HS-5 (cell line): ENCODE measurements at places on chromosomes 4 and X.

- DNase-seq: no peak
Observed at GRCh38 chr4:102596532-102596931, 95.4 kb downstream of the NFKB1 start.

- DNase-seq: no peak
Observed at GRCh38 chr4:80386281-80386886, 50.9 kb downstream of the CFAP299 start.

GRCh38 chr4:86155766-86156165, 204.1 kb downstream of the MAPK10 start:
- DNase-seq: no peak

GRCh38 chr4:38514465-38515146, 149.4 kb upstream of the KLF3 start:
- DNase-seq: no peak

DNA sequence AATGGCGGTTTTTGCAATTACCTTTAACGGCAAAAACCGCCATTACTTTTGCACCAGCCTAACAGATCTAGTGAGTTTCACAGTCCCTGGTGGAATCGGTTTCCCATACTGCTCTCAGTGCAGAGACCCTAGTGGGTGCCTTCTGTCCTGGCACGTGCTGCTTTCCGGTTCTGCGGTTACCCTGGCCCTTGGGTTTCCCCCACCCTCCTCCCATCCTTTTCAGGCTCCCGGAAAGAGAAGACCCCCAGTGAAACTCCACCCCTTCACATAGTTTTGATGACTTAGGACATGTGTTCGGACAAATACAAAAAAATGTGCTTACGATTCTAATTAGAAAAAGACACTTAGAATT, 36.9 kb downstream of the NLGN3 start:
- DNase-seq: no peak

- peak; percentile 40 for DNase-seq
Observed at GRCh38 chr4:174553828-174554227, 31.5 kb upstream of the HPGD start.

DNA sequence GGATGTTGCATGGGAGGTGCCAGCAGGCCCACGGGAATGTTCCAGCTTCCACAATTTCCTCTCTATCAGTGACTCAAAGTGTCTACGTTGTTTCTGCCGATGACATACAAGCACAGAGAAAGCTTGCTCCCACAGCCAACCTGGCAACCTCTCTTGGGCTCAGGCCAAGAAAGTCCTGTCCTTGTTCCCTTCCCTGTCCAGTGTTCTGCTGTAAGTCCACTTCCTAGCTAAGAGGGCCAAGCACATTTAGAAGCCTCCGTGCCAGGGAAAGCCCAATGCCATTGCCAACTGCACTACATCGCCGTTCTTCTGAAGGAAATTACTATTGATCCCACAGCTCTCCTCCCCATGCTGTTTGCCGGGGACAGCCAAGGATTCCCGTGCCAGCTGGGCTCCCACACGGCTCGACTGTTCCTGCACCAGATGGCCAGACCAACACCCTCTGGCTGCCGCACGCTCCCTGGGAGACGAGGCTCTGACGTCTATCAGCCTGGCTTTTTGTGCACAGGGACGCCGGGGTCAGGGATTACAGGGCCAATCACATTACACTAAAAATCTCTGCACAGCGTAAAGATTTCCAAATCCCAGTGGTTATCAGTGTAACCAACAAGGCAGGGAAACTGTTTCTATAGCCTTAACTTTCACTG, 284.0 kb downstream of the BCOR start:
- DNase-seq: no peak

DNA sequence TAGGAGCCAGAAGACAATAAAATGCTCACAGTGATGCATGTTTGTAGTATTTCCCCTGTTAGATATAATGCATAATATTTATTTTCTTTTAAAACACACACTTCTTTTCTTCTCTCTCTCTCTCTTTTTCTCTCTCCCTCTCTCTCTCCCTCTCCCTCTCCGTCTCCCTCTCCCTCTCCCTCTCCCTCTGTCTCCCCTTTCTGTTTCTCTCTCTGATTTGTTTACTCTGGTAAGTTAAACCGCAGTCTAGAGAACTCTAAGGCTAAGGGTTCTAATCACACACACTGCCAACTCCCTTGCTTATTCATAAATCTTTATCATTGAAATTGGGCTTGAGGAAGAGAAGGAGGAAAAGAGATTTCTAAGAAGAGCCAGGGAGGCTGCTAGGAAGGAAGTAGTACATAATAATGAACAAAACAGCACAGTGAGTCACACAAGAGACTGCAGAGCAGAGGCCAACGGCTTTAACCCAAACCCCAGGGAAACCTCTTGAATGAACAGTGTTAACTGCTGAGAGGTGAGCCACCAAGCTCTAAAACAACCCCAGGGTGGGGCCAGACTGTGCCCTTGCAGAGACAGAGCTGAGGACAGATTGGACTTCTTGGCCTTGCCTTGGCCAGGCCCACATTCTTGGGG, 9.1 kb upstream of the PHOX2B start:
- DNase-seq: no peak

- DNase-seq: no peak
Observed at GRCh38 chrX:22462959-22463358, 190.2 kb downstream of the CBLL2 start.
